ENCODE measurements at places on chromosomes 6 and 20.

- no peak for DNase-seq
These were observed 482.9 kb upstream of the SOX4 start for GRCh38 chr6:21110684-21111083.

DNA sequence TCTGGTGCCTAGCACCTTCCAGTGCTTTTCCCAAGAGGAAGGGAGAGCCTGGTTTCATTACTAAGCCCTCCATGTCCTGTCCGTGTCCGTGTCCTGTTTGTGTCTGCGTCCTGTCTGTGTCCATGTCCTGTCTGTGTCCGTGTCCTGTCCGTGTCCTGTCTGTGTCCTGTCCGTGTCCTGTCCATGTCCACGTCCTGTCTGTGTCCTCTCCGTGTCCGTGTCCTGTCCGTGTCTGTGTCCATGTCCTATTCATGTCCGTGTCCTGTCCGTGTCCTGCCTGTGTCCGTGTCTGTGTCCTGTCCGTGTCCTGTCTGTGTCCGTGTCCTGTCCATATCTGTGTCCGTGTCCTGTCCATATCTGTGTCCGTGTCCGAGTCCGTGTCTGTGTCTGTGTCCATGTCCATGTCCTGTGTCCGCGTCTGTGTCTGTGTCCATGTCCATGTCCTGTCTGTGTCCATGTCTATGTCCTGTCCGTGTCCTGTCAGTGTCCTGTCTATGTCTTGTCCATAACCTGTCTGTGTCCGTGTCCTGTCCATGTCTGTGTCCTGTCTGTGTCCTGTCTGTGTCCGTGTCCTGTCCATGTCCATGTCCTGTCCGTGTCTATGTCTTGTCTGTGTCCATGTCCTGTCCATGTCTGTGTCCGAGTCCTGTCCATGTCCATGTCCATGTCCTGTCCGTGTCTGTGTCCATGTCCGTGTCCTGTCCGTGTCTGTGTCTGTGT, 54.4 kb upstream of the BHLHE23 start:
- no peak for DNase-seq

- no peak for DNase-seq
These were observed 379.6 kb downstream of the COL12A1 start for GRCh38 chr6:74826263-74826662.

DNA sequence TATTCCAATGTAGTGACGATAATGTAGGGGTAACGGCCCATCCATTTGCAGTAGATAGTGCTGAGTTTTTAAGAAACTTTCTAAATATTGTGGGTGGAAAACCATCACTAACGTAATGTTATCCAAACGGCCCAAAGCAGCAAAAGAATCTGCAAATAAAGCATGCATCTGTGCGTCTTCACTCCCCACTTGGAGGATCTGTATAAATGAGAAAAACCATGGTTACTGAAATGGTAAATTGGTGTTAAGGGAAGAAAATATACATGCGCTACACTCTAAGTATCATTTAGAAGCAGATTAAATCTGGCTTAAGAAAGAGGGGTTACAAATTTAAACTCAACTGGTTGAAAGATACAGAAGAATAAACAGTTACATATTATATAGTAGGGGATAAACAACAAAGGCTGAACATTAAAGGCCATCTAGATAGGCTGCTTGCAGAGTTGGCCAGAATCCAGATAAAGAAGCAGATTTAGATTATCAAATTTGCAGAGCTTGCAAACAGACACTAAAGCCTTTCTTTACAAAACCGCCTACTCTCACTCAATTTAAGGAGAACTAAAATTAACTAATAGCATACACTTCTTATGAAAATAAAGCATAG, 93.3 kb downstream of the SESN1 start:
- peak; percentile 52 for DNase-seq

GRCh38 chr20:64101731-64102621, 5.4 kb downstream of the NPBWR2 start:
- no peak for DNase-seq

DNA sequence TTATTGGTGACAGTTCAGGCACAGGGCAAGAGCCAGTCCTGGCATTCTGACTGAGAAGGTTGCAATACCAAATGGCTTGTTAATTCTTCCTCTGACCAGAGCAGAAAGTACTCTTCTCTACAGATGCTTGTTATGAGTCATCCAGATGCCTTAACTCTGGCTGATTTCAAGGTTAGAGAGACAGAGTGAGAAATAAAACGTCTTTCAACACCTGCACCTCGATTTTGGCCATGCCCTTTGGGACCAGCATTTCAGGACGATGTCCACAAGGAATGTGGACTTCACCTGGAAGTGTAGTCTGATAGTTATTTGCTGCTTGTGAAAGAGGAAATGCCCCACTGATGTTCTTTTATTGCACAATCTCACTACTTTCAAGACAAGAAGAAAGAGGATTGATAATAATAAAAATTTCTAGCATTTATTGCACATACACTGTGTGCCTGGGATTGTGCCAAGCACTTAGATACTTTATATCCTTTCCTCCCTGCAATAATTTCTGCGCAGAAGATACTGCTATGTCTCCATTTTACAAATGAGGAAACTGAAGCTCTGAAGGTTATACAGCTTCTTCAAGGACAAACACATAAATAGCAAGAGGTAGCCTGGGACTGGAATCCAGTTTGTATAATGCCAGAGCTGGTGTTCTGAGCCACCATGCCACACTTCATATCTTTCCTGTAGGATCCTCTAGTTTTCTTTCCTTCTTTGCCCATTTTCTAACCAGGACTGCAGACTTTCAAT, 33.5 kb upstream of the MCM3 start:
- DNase-seq = no peak

DNA sequence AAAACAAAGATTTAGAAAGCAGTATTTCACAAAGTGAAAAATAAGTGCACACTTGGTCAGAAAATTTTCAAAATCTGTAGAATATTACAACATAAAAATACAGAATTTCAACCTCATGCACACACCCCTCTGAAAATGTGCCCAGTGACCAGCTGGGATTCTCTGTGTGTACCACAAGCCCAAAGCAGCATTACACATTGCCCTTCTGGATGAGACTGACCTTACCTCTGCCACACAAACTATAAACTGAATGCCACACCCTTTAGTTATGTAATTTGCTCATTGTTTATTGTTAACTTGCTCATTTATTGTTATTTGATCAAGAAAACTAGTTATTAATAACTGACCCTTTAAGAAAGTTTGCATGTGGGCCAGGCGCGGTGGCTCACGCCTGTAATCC, 303.0 kb downstream of the FOXC1 start:
- no peak for DNase-seq

DNA sequence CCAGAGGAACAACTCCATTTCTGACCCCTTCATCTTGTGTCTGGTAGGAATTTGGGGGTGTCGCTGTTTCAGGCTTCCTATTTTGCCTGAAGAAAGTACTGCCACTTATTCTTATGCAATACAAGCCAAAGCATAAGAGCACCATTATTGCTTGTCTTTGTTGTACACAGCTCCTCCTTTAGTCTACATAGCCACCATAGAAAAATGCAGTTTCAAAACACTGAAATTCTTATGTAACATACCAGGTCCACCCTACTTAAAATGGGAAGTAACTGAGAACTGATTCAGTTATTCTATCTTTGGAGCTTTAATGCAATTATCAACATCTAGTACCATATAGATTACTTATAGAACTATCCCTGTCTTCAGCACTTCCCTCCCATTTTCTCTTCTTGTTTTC, 255.5 kb downstream of the ARHGAP18 start:
- no peak for DNase-seq

GRCh38 chr20:44745122-44745597, 505 bp upstream of the KCNK15 start:
- no peak for DNase-seq

GRCh38 chr6:48147051-48147450, 36.1 kb upstream of the PTCHD4 start:
- no peak for DNase-seq

DNA sequence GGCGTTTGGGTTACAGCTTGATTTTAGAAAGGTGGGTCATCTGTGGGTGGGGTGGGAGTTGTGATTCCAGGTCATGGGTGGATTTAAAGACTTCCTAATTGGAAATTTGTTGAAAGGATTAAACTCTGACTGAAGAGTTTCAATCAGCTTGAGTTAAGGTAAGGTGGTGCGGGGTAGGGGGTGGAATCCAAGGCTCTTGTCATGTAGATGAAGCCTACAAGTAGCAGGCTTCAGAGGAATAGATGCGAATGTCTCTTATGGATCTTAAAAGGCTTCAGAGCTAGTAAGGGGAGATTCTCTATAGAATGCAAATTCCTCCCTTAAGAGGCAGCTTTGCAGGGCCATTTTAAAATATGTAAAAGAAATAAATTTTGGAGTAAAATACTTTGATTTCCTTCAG, 645.3 kb downstream of the FRK start:
- no peak for DNase-seq

Measured in G401 (cell line).